ENCODE measurements at places on chromosomes 5 and 9.
A peak's percentile ranks its signal among the peaks of the same experiment; 100 is the strongest.

GRCh38 chr9:127886401-127886972 lies 9.0 kb upstream of the AK1 start:
- no peak for DNase-seq

DNA sequence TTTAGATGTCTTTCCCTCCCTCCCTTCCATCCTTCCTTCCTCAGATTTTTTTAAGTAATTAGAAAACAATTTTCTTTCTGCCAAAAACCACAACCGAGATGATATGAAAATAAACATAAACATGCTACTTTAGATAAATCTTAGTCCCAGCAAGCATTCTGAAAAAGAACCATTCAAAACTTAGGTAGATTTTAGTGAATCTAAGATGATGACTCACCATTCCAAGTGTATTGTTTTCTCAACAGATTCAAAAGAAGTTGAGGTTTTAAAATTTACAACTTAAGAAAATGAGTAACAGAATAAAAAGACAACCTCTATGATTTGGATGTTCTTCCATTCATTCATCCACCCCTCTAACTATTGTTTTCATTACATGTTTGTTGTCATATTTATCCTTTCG lies 465.1 kb downstream of the PDE4D start:
- no peak for DNase-seq

DNA sequence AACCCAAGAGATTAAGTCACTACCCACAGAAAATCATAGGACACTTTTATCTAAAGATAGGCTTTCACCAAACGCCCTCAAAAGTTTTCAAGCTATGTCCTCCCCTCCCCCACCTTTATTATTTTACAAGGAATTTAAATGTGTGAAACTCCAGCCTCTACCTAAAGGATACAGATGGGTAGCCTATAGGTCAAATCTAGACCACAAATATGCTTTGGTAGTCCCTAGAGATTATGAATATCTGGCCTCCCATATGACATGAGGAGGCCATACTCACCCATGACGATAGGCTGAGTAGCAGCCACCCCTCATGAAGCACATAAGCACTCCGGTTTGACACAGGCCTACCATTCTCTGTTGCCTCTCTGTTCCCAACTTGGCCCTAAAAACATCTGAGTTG lies 11.9 kb downstream of the SIL1 start:
- no peak for DNase-seq

DNA sequence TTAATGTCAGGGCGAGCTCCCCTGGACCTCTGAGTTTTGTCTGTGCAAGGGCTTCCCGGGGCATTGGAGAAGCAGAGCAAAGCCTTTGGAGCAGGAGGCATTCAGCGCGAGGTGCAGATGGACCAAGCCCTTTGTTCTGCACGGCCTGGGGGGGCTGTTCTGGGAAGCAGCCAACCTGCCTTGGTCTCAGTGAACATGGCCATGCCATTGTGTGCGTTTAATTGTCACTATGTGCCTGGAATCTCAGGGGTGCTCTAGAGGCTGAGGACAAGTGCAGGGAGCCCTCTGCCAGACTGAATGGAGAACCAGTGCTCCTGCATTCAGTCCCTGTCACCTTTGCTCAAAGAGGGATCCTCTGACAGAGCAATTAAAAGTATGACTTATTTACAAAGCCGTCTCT lies 329.4 kb downstream of the IRX1 start:
- DNase-seq: no peak

DNA sequence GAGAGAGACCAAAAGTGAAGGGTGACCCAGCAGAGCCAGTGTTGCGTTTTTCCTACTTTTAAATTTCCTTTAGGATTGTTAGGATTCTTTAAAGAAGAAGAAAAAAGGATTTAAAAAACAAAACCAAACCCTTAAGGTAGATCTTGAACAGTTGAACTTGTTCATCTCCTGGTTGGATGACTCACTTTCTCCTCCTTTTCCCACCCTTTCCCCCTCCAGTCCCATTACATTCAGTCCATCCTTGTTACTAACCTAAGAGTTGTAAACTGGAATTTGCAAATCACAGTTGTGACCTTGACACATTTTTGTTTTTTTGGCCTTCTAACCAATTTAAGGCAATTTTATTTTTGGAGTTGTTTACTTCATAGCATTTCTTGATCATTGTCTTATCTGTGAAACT lies 289.2 kb downstream of the ARHGAP26 start:
- DNase-seq: no peak

DNA sequence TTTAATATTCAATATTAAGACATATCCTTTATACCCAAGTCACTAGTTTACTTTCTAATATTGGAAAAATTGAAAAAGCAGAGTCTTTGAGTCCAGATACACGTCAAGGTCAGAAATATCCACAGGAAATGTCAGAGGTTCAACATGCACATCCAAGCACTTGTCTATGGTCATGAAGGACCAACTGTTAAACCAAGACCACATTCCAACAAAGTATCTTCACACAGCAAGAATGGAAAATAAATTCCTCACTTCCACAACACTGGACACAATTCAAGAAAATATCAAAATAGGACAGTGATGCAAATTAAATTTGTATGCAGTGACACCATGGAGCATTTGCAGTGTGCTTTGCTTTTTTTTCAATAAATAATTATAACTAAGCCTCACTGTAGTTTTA lies 142.5 kb downstream of the GABRB2 start:
- no peak for DNase-seq

DNA sequence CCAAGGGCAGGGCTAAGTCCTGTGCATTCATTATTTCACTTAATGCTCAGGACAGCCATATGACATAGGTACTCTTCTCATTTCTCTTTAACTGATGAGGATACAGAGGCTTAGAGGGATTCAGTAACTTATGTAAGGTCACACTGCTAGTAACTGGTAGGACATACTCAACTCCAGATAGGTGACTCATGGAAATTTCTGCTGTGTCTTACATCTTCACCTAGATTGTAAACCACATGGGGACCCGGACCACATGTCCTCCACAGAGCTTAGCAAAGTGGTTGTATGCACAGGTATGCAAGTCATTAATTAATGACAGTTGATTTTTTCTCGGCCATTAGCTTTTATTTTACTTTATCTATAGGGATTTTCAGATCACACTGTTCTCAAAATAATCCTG lies 29.3 kb downstream of the SLC1A1 start:
- no peak for DNase-seq

GRCh38 chr5:140828362-140828737 lies 590 bp downstream of the PCDHA6 start:
- DNase-seq: no peak

- no peak for DNase-seq
These were observed 121.2 kb downstream of the PALM2AKAP2 start for GRCh38 chr9:109901201-109901600.

DNA sequence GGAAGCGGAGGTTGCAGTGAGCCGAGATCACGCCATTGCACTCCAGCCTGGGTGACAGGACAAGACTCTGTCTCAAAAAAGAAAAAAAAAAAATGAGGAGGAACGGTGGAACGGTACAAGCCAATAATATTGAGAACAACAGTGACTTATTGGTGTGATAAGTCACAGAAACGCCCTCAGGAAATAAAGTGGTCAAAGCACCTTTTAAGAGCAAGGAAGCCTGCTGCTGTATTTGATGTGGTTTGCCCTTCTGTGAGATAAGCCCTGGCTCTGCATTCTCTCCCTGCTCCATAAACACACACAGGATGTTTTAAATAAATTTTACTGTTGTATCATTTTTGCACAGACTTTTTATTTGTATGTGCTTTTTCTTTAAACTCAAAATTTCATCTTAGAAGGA lies 269.9 kb upstream of the MSX2 start:
- no peak for DNase-seq

- DNase-seq: no peak
These were observed 245.9 kb downstream of the SH3GL2 start for GRCh38 chr9:17824616-17825264.

- DNase-seq: no peak
These were observed 4.0 kb downstream of the RNF183 start for GRCh38 chr9:113298924-113299770.

DNA sequence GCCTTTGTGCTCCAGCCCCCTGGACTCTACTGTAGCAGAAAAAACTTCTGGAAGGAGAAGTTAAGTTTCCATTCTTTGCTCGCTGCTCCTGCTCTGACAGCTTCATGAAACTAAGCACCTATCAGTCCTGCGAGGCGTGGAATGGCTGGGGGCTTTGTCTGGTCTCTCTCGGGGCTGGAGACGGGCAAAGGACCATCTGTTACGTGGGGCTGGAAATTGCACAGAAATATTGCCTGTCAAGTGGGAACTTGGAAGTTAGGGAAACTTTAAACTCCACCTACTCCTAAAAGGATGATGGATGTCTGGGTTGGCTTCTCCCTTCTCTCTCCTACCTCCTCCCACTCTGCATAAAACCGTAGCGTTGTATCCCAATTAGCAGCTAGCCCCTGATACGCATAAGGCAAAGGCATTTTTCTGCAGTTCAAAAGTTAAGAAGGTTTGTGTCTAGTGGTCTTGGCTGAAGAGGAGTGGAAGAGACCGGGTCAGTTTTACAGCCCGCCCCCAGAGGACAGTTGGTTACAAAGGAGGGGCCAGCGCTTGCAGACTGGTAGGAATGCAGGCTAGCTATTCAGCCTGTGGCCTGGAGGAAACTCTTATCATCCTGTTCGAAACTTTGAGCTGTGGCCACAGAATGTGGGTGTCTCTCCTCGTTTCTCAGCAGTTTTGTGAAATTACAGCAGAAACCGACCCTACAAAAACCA lies 1.3 kb downstream of the FBXL7 start:
- DNase-seq: peak; percentile 50

DNA sequence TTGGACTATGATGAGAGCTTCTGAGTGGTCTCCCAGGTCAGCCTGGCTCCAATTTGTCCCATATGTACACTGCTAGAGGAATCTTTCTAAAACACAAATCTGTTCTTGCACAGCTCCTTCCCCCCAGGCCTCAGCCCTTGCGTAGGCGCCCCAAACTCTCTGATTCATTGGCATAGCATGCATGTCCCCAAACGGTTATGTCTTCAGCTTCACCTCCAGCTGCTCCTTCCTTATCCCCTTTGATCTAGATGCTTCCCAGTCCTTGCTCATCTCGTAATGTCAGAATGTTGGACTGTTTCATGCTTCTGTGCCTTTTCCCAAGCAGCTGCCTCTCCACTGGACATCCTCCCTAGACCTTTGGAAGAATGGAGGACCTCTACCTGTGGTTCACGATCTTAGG lies 60.1 kb upstream of the BASP1 start:
- DNase-seq: no peak

- DNase-seq: no peak
These were observed 22.2 kb downstream of the RCL1 start for GRCh38 chr9:4814913-4815312.

DNA sequence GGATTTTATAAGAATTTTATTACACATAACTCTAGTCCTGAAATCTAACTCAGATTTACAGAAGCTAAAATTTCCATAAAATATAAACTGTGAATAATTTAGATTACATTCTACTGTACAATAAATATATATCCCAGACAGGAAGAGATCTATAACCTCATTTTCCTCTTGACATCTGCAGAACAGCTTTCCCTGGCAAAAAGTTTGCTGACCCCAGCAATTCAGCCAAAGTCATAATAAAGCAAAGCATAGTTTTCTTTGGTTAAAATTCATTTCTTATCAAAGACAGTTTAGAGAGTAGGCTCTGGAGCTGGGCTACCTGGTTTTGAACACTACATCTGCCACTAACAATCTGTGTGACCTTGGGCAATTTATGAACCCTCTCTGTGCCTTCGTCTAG lies 372.5 kb downstream of the CAAP1 start:
- no peak for DNase-seq

- DNase-seq: no peak
These were observed 17.3 kb downstream of the MOCS2 start for GRCh38 chr5:53092242-53092641.

- no peak for DNase-seq
These were observed 43.4 kb upstream of the RGS7BP start for GRCh38 chr5:64462391-64462790.

GRCh38 chr5:154900066-154900465 lies 37.9 kb downstream of the GEMIN5 start:
- DNase-seq: no peak

DNA sequence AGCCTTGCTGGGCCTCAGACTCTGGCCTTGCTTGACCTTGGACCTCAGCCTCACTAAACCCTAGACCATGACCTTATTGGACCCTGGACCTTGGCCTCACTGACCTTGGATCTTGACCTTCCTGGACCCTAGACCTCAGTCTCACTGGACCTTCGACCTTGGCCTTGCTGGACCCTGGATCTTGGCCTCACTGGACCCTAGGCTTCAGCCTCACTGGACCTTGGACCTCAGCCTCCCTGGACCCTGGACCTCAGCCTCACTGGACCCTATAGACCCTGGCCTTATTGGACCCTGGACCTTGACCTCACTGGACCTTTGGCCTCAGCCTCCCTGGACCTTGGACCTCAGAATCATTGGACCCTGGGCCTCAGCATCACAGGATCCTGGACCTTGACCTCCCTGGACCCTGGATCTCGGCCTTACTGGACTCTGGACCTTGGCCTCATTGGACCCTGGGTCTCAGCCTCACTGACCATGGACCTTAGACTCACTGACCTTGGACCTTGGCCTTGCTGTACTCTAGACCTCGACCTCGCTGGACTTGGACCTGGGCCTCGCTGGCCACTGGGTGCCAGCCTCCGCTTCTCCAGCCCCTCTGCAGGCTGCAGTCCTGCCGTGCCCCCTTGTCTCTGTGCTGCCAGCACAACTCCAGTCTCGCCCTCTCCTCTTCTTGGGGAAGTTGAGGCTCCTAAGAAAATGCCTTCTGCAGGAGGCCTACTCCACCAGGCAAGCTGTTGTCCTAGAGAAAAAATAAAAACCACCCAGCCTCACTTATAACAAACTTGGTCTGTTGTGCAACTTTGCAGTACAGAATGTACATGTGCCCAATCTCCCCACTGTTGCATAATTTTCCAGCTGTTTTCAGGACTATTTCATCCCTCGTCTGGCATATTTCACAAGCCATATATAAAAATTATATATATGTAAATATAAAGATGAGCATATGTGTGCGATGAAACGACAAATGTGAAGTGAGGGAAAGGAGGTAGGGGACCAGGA lies 11.0 kb upstream of the ADAMTS2 start:
- no peak for DNase-seq

- DNase-seq: no peak
These were observed 188.7 kb downstream of the PIK3R1 start for GRCh38 chr5:68404246-68404645.

- DNase-seq: no peak
These were observed 233.6 kb downstream of the MAST4 start for GRCh38 chr5:66829826-66830225.

GRCh38 chr5:157362012-157362411 lies 96.1 kb downstream of the CYFIP2 start:
- no peak for DNase-seq

DNA sequence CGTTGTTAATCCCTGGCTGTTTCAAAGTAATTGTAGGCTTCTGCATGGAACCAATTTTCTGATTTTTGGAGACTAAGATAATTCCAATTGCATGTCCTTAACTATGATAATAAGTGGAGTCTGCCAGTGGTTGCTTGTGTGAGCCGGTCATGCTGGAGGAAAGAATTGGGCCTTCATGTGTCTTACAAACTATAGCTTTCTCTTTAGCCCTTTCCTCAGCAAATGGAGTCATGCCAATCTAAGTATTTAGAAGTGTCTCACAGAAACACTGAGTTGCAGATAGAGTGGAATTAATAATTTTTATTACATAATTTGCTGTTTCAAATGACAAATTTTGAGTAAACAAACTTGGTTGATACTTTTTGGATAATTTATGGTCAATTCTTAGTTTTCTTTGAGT lies 200.4 kb downstream of the FBXL7 start:
- DNase-seq: no peak

- no peak for DNase-seq
These were observed 20.0 kb upstream of the GDNF start for GRCh38 chr5:37859805-37860204.

- no peak for DNase-seq
These were observed 4.1 kb upstream of the TLE4 start for GRCh38 chr9:79567671-79568098.

- DNase-seq: no peak
These were observed 246.8 kb downstream of the ARHGAP26 start for GRCh38 chr5:143016777-143017516.
